ENCODE measurements at places on chromosomes 12 and 14. TPM values are rescaled to one million over a fixed set of nuclear protein-coding genes. Genes with fewer than 3 reads are reported as not detected.

Gene ABCD2
- total RNA-seq: not detected

Gene ERP27
- total RNA-seq: 0.07 TPM

Gene TSPAN31
- 77.1 TPM for total RNA-seq

Gene OTUB2
- total RNA-seq: 6.4 TPM

Gene DPPA3
- not detected for total RNA-seq

Gene GPRC5D
- total RNA-seq: not detected

Gene DHRS2
- total RNA-seq: 5.8 TPM

Gene OTX2
- not detected for total RNA-seq

Gene TAS2R50
- 0.96 TPM for total RNA-seq

Gene KRT82
- total RNA-seq: not detected

Gene NKX2-1
- total RNA-seq: not detected

- no peak for DNase-seq
These were observed 187.4 kb upstream of the SLC16A7 start for GRCh38 chr12:59408431-59408830.

- no peak for DNase-seq
These were observed 8.9 kb downstream of the GPR65 start for GRCh38 chr14:88013750-88014349.

DNA sequence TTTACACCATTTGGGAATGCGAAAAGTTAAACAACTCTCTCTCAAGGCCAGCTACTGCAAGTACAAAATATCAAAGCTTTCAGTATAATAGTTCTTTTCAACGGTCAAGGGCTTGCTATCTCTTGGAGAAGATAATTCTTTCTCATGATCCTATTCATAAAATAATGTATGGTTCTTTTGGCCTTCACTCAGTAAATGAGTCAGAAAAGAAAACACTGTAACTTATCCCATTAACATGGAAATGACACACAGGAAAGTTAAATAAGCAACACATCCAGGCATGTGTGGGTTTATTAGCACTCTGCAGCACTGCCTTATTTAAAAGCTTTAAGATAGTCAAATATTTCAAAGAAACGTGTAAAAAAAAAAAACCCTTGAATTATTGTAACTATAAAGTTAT, 36.9 kb downstream of the ZFC3H1 start:
- no peak for DNase-seq

DNA sequence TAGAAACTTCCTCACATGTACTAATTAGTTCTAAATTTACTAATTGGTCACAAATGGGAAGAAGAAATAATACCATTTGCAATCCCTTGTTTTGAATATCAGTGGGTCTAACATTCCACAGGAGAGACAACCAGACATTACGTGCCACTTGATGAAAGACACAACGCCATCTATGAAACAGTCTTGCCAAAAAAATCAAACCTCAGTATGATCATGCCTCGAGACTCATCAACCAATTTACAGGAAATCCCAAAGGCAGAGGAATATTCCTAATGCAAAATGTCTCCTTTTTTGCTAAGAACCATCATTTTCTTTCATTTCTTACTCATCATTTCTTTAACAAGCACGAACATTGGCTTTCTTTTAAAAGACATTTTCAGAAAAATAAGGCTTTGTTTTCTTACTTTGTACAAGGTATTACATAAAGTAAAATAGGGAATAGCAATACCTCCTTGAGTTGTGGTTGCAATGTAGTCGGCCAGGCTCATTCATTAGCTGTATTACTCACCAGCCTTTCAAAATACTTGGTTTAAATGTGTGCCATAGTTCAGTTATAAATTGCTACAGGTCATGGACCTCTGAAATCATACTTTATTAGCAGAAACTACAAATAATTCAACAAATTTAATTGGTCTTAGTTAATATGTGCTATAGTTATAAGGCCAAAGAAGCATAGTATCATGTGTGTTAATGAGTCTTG, 436.2 kb upstream of the FLRT2 start:
- DNase-seq: no peak

DNA sequence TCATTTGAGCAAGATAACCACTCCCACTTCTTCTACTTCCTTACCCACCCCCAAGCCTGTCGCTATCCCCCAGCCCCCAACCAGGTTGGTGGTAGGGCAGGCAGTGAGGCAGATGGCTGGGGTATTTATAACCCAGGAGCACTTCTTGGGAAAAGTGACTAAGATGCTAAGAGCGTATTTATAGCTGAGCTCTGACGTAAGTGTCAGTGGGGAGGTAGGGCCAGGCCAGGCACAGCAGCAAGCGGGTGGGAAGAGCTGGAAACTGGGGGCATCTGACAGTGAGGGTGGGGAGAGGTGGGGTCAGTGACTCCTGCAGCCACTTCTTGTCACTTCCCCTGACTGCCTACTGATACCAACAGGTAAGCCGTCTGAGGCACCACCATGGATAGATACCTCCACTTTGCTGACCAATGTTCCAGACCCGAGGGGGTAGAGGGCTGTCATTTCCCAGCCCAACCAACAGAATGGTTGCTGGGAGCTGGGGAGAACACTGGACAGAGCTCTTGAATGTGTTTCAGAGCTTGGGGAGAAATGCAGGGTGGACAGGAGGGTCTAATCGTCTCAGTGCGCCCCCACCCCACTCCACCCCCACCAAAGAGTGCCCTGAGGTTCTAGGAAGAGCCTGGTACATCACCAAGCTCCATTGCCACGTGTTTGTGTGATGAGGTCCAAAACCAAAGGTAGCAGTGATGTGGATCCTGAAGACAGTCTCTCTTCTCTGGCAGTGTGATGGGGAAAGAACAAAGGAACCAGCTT, 2.7 kb upstream of the INHBE start:
- no peak for DNase-seq

GRCh38 chr12:8038659-8039114, 6.2 kb downstream of the FOXJ2 start:
- peak; percentile 51 for DNase-seq

GRCh38 chr14:26056036-26056616, 541.7 kb downstream of the NOVA1 start:
- DNase-seq: no peak

DNA sequence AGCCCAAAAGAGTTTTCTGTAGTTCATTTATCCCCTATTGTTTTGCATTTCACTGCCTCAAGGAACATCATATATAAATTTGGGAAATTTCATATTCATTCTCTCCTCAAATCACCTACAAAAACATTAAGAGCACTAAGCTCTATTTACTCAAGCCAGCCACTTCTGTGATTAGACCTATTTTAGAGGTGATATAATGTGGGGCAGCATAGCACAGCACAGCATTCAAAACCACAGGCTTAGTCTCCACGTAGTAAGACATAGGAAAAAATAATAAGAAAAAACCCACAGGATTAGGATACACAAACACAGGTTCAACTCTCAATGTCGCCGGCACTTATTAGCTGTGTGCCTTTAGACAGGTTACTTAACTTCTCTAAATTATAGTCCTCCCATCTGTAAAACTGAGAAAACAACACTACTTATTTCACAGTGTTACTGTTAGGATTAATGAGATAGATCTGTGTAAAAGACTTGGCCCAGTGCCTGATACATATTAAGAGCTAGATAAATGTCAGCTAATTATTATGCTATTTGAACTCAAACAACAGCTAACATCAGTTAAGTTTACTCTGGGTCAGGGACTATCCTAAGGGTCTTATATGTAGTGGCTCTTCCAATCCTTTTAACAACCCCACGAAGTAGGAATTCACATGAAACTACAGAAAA, 20.3 kb downstream of the DCAF5 start:
- DNase-seq: no peak

- DNase-seq: no peak
These were observed 74.7 kb upstream of the EVL start for GRCh38 chr14:99990268-99991170.

- DNase-seq: no peak
These were observed 38.5 kb upstream of the SLC6A15 start for GRCh38 chr12:84950971-84951546.

DNA sequence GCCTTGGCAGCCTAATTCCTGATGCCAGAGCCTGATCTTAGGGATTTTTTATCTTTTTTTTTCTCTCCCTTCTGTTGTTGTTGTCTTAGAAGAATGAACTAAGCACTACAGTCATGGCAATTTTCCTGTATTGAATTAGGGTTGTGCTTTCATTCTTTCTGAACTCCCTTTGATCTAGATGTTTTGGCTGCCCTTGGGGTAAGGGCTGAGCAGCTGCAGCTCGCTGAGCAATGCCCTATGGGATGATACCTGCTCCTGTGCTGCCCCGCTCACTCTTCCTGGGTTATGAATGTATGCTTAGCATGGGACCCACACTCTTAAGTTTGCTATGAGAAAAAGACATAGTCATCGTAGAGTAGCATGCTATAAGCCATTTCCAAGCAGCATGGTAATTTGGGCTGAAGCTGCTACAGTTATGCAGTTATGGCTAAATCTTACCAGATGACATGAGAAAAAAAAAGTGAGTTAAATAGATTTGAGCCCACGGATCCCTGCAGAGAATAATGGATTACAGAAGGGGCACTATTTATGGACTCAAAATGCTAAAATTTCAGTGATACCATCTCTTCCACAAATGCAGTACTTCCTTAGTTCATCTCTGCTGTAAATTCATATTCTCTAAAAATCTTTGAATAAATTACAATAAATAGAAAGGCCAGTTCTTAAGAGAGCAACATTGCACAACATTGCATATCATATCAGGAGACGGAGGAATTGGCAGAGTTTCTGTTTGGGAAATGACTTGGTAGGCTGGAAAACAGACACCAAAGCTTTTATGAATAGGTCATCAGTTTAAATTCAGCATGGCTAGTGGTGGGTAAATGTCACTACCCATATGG, 79.2 kb upstream of the PTHLH start:
- DNase-seq: no peak

- no peak for DNase-seq
These were observed 69.2 kb downstream of the SLC6A12 start for GRCh38 chr12:144650-145284.

DNA sequence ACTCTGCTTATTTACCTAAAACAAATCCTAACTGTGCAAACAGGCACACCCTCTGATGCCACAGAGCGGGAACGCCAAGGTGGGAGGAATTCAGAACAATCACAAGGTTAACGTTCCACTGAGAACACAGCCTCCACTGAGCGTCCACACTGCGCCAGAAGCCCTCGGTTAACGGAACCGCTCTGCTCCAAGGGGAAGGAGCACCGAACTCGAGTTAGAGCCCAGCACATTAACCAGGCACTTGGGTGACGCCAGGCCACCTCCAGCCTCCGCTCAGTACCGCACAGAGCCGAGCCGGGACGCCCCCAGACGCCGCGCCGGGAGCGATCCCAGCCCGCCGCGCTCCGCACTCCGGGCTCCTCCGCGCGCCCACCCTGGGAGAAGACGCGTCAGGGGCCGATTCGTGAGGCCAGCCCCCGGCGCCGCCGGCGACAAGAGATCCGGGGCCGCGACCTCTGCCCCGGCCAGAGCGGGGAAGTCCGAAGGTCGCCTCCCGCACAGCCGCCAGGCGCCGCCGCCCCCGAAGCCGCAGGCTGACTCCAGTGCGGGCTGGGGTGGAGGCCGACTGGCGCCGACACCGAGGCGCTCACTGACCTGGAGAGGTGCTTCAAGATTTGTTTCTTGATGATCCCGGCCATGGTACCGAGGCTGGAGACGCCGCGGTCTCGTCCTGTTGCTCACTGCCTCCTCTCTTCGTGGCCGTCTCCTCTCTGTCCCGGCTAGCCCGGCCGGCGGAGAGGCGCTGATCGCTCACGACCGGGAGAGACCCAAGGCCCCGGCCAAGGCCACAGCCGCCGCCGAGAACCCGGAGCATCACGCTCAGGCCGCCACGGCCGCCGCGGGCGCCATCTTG, 450 bp downstream of the BLTP3B start:
- DNase-seq: no peak

DNA sequence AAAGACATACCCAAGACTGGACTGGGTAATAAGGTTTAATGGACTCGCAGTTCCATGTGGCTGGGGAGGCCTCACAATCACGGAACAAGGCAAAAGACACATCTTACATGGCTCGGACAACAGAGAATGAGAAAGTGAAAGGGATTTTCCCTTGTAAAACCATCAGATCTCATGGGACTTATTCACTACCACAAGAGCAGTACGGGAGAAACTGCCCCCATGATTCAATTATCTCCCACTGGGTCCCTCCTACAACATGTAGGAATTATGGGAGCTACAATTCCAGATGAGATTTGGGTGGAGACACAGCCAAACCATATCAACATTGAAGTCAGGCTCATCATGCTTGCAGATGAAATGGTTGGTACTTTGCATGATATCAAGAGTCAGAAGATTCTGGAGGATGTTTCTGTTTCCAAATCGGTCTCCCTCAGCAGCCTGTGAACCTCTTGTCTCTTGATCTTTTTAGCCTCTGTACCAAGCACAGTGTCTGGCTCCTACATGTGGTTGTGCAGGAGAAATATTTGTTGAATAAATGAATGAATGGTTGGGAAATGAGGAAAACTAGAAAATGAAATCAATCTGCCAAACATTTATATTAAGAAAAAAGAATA, 98.6 kb downstream of the VRK1 start:
- DNase-seq: no peak

- no peak for DNase-seq
These were observed 312.1 kb downstream of the SEC23A start for GRCh38 chr14:38790916-38791315.

DNA sequence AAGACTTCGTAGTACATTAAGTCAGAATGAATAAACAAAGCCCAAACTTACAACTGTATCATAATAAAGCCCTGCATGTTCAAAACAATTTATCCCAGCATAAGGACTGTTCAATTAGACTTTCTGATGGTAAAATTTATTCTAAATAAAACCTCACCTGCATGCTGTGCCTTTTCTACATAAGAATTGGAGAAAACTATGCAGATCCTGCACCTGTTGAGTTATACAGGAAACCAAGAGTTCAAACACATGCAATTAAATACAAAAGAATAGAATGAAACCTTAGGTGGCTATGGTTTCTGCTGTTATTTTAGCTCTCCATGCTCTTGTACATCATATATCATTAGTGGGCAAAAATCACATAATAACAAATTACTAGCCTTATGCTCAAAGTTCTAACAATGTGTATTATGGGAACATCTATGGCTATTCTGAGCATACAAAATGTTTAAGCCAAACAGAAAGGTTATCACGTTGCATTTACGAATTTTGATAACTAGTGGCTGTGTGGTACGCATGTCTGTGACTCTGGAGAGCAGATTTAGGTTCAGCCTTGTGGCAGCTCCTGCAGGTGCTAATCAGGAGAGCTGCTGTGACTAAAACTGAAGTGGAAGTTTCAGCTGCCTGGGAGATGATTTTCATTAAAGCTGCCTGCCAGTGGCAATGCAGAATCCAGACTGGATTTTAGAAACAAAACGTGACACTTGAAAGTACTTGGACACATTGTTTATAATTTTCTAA, 36.1 kb upstream of the LRFN5 start:
- DNase-seq: no peak
